ENCODE measurements at places on chromosomes 6 and 20.

- DNase-seq: no peak
These were observed 61.7 kb downstream of the UTRN start for GRCh38 chr6:144346719-144347447.

DNA sequence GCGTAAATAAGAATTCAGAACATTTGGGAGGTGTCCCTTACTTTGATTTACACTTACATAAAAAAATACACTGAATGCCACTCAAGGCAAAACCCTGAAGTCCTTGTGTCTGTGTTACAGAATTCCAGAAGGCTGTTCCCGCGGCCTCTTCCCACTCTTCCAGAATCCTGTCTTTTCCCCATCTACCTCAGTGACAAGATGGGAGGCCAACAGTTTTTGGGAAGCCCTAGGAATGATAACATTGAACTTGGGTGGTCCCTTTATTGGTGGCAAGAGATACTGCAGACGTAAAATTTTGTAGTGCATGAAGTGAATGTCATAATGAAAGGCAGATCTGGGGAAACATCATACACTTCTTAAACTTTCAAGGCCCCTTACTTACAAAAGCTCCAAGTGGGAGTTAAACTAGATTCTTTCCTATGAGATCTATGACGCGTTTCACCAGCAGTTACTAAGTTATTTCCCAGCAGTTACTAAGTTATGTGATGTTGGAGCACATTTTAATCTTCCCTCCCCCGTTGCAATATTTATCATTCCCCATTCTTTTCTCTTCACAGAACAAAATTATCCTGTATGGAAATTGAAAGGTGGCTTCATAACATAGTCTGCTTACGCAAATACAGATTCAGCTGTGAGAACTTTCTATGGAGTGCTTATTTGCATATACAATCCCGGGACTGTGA is 79.5 kb downstream of the BCAS1 start:
- no peak for DNase-seq

GRCh38 chr6:150877928-150878327 is 12.4 kb downstream of the MTHFD1L start:
- DNase-seq: no peak

DNA sequence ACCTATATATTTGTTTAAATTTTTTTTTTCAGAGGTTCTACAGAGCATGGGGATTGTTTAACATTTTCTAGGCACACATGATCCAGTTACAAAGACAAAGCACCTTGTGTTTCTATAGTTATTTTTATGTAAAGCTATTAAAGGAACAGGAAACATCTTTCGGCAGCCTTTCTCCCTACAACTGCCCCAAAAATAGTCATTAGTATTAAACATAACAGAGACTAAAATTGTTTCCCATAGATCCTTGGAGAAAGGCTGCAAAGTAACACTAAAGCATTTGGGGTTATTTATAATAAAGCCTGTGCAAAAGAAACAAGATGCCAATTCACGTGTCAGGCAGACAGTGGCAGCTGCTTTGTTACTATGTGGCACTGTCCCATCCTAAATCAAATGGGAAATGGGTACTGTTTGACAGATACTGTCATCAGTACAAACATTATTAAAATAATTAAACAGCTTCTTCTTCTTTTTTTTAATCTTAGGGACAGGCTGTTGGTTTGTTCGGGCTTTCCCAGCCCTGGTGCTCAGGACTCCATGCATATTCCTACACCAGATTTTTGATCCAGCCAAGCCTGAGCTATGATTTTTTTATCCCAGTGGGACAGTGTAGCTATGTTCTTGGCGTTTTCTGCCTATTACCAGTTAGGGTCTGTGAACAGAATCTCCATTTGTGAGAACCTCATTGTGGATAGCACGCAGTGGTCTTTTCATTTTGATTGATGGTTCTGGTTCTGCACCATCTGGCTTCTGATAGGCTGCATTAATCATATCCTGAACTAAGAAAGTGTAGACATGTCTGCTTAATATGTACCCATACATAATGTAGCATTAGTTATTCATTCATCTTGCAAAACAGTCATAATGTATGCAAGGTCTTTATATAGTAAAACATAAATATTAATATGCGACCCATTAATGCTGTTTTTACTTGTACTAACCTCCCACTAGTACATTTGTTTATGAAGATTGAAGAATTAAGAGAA is 460.4 kb upstream of the SOX4 start:
- no peak for DNase-seq

- no peak for DNase-seq
These were observed 1.2 kb upstream of the WRNIP1 start for GRCh38 chr6:2763876-2764540.

GRCh38 chr6:48186746-48187145 is 75.7 kb upstream of the PTCHD4 start:
- no peak for DNase-seq

GRCh38 chr20:48709744-48710143 is 118.1 kb downstream of the PREX1 start:
- DNase-seq: no peak

- DNase-seq: no peak
These were observed 234.5 kb upstream of the MAN1A1 start for GRCh38 chr6:119584088-119584487.

- DNase-seq: no peak
These were observed 161.5 kb upstream of the POU3F2 start for GRCh38 chr6:98672681-98673475.

DNA sequence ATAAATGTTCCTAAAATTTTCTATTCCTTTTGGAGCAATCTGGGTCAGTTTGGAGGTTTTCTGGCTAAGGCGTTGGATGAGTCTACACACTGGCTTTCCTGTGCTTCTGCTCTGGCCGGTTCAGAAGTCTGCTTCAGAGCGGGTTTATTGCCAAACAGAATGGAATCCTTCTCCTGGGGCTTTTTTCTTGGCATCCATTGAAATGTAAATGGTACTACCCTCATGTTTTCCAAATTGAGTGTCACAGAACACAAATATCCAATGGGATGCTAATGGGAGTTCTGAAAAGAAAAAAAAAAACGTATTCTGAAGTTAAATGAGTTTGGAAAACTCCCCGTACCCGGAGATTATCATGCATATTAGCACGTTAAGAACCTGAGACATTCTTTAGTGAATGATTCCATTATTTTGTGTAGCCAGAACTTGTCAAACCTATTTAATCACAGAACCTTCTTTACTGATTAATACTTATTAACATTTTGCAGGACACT is 930.3 kb downstream of the QKI start:
- DNase-seq: no peak

- DNase-seq: no peak
These were observed 429.9 kb downstream of the CD83 start for GRCh38 chr6:14547284-14547998.

DNA sequence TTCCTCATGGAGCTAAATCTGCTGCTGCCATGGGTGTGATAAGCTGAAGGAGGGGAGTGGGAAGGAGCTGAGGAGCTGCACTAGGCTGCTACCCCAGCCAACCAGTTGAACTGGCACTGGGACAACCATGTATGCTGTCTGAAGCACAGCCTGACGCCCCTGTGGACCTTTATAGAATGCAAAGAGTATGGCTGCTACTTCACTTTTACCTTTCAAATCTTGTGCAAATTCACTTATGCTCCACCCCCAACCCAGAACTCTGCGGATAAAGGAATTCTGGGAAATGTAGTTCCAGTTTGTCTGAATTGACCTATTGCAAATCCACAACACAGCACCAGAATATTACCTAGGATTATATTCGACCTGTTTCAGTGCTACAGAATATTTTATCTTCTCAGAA is 217.4 kb upstream of the SLC35B3 start:
- DNase-seq: no peak

DNA sequence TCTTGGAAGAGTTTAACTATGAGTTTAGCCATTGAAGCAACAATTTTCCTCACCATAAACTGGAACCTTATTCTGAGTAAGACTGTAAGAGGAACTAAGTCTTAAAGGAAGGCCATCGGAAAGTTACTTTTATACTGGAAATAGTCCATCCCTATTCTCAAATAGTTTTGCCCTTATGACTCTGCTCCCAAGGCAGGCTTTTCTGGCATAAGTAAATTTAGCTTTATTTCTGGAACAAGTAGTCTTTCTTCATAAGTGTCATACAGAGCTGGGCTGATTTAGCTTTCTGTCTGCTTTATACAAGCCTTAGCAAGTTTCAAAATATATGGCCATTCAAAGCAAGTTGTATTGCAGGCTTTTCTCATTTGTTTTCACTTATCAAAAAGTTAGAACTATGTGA is 328.1 kb downstream of the HACE1 start:
- DNase-seq: no peak

DNA sequence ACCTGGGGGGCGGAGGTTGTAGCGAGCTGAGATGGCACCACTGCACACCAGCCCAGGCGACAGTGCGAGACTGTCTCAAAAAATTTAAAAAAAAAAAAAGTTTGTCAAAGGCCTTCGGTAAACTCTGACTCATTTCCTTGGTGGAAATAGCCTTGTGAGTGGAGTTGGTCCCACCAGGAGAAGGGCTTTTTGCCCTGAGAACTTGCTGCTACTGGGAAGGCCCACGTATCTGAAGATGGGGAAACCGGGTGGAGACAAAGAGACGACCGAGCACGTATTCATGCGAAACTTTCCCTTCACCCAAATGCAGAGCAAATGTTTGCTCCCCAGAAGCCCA is 51.7 kb downstream of the SLC22A23 start:
- no peak for DNase-seq

DNA sequence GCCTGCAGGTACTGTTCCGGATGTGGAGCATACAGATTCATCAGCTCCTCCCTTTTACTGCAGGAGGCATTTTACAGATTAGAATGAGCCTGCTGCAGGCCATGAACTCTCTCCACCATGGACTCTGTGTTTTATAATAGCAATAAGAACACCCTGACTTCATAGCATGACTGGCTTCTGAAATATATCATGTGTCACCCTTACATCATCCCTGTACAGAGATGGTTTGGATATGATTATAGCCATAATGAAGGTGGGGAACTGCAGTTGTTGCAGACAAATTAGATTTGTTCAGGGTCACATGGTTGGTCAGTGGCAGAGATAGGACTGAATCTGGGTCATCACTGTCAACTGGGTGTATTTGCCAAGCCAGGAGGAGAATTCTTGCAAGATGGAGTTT is 100.7 kb downstream of the FOXO3 start:
- DNase-seq: no peak

- no peak for DNase-seq
These were observed 92.7 kb downstream of the PHACTR3 start for GRCh38 chr20:59697068-59697467.

DNA sequence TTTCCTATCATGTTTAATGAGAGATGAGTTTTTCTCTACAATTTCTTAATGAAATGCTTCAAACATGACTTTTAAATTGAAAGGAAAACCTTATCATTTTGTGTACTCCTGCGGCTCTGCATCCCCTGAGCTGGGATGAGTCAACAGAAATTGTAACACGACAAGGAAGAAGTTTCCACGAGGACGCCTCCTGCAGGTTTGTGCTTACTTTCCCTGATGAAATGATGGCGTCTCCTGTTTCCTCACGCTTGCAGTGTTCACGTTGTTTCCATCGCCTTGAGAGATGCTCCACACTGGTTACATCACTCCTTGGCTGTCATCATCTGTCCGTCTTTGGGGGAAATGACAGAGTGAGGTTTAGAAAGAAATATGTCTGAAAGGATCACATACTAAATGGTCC is 233.7 kb upstream of the ZFP64 start:
- no peak for DNase-seq

DNA sequence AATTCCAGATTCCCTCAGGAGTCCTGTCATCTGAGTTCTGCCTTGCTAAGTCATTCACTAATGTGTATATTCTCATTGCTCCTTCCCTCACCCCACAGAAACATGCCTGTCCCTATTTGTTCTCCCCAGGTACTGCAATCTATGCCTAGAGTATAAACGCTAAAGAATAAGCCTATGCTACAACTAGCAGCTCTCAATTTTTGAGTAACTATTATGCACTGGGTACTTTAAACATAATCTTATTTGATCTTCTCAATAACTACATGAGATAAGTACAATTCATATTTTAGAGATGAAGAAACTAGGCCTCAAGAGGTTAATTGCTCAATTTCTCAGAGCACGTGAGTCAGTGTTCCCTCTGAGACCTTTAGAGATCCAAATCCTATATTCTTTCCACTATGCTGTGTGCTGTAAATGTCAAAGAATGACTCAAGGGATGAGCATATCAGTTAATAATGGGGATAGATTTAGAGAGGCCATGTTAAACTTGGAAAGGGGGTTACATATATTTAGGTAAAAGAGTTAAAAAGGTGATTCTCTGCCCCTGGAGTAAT is 423.8 kb upstream of the ADGRB3 start:
- no peak for DNase-seq

GRCh38 chr6:77653816-77654215 is 977 bp downstream of the MEI4 start:
- DNase-seq: no peak

All from activated naive CD8-positive, alpha-beta T cell treated with anti-CD3 and anti-CD28 coated beads, Interleukin-2, amount 50 U/mL, for 24 hours (primary cell).